ENCODE measurements at places on chromosomes 12 and 14.

- no peak for DNase-seq
Observed at GRCh38 chr12:117105902-117106301, 6.7 kb upstream of the TESC start.

DNA sequence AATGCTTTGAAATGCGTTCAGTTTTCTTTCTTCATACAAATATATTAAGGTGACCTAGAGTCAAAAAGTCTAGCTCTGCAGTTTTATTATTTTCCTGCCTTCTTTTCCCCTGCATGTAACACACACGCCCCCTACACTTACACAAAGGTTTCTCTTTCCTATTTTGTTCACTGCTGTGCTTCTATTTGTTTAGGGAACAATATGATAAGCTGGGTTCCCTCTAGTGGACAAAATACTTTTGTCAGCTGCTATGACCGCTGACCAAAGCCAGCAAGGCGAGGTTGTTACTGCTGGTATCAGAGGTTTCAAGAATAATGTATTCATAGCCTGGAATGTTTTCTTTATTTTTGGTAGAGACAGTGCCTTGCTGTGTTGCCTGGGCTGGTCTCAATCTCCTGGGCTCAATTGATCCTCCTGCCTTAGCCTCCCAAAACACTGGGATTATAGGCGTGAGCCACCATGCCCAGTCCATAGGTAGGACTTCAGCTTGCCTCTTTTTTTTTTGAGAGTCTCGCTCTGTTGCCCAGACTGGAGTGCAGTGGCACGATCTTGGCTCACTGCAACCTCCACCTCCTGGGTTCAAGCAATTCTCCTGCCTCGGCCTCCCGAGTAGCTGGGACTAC, 33.4 kb downstream of the FNTB start:
- no peak for DNase-seq

DNA sequence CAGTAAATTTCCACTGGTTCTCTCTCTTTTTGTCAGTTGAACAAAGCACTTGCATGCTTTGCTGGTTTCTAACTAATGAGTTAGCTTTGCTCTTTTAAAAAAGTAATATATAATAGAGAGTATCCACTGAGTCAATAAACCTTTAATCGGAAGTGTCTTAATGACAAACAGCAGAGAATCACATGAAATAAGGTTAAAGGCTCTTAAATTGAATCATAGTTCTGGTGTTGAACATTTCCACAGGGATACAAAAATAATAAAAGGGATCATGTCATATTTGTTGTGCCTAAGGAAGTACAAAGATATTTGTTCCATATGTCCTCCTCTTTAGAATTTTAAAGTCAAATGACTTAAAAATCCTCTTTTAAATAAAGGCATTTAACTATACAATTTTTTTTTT, 362.6 kb downstream of the LRIG3 start:
- DNase-seq: no peak

DNA sequence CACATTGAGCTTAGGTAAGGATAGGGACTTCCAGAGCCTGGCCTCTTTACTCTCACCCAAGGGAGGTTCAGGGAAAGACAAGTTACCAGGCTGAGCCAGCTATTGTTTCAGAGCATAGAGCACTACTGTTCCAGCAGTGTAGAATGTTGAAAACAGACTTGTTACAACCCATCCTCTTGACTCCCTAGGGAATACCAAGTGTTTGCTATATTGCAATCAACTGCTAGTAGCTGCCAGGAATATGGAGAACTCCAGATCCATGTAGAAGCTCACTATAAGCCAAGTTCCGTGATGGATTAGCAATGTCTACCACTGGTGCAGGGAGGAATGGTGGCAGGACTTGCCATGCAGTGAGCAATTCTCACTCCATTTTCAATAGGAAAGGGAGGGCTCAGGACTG, 199.8 kb upstream of the RBM19 start:
- no peak for DNase-seq

DNA sequence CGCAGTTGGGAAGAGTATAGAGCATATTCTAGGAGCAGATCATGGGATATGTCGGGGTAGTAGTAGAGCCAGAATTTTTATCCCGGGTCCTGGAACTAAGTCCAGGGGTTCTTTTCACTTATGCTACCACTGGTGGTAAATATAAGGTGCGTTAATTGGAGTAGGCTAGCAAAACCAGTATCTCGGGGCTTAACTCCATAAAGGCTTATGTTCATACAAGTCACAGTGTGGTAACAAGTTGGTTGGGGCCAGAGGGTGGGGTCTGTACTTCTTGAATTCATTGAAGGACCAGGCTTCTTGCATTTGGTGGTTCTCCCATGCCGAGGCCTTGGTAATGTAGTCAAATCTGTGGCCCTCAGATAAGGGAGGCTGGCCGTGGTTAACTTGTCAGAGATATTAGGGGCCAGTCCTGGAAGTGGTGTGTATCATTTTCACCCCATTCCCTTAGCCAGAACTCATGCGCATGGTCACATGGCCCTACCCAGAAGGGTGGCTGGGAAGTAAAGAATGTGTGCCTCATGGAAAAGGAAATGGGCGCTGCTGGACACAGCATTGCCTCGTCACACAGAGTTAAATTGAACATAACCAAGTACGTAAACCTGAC, 1.5 kb upstream of the ZNF641 start:
- no peak for DNase-seq

- no peak for DNase-seq
Observed at GRCh38 chr14:105275267-105275946, 25.4 kb downstream of the BRF1 start.

- DNase-seq: no peak
Observed at GRCh38 chr12:106343214-106343528, 14.4 kb upstream of the POLR3B start.

DNA sequence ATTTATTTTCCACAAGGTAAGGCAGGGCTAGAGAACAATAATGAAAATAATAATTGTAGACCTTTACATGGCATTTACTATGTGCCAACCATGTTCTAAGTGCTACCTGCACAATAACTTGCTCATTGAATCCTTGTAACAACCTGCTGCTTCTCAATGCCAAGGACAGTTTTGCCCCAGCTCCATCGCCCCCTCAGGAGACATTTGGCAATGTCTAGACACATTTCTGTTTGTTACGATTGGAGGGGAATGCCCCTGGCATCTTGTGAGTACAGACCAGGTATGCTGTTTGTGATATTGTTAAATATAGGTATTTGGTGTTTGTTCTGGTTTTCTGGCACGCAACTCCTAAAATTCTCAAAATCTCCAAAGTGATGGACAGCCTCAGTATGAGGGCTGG, 8.1 kb upstream of the ATXN2 start:
- no peak for DNase-seq

DNA sequence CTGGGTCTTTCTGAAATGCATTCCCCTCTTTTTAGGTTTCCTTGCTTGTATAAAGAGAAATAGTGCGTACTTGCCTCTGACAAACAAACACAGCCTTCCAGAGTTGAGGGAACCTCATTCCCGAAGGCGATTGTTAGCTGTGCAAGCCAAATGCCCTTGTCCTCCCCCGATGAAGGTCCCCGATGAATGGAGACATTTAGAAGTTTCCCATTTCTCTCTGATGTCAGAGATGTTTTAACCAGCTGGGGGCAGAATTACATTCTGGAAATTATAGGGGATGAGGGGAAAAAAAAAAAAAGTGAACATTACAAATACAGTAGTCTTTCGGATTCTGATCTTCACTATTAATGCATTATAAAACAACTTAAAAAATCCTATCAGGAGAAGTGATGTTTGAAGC, 366.8 kb downstream of the VRK1 start:
- DNase-seq: no peak
